ENCODE measurements at places on chromosomes 16 and 17. TPM values are rescaled to one million over a fixed set of nuclear protein-coding genes. Genes with fewer than 3 reads are reported as not detected.

- H3K36me3 ChIP-seq, result no peaks in the 10 kb centered on the region
- H3K27ac ChIP-seq, result no peak overlapping the region
- no peak overlapping the region for H3K4me3 ChIP-seq
- no peak for DNase-seq
These were observed 12.7 kb upstream of the DNAH17 start for GRCh38 chr17:78589885-78590284.

DNA sequence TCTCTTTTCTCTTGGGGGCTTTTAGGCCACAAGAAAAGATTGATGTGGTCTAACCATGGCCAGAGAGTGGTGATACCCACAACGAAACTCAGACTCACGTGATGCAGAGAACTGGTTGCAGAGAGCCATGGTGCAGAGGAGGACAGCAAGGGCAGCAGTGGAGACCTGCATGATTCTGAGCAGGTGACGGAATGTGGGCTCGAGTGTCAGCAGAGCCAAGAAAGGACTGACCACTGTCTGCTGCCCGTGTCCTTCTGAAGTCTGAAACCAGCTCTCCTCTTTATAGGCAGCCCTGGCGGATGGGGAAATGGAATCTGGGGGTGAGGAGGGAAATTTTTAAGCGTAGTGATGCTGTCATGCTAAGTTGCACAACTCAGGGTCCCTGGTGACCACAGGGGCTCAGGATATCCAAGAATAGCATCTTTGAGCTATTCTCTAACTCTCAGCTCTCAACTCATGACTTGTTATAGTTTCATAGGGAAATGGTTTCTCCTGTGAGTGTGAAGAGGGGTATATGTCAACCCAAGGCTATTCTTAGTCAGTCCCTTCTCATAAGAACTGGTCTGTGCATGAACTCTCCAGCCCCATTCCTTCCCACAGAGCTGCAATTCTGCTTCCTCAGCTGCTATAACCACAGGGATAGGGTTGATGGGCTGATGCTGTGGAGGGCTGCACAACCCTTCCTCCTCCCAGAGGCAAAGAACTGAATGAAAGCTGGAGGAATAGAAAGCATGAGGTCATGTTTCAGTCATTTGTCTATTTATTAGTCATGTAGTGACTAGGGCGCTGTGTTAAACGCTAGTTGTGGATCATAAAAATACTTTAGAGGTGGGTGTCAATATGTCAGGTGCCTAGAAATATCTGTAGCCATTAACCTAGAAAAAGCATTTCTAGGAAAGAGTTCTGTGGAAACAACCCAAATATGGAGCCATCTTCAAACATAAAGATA lies at the start of gene CCL3:
CCL3 (minus strand) TSS at position 256 of the 949 bp plus-strand sequence; CDS start at position 171, 85 bp downstream.
- H3K36me3 ChIP-seq, result no peaks in the 10 kb centered on the region
- no peak for DNase-seq
- no peak within 1 kb of the TSS for H3K4me3 ChIP-seq

DNA sequence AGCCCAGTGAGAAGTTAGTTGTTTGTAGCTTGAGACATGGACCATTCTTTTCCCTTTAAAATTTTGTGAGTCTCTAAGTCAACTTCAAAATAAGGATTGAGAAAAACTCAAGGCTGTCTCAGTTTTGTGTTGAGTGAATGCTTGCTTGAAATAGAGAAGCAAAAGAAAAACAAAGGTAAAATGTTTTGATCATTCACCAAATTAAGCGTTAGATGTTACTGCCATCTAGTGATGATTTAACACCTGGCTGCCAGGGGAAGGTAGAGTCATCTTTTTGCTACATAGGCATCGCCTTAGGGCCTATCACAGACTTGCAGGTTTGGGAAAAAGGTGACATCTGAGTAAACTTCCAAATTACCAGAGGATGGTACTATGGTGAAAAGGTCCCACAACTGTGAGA lies 74.4 kb downstream of the PCTP start:
- no peak overlapping the region for H3K4me3 ChIP-seq
- no peaks in the 10 kb centered on the region for H3K4me1 ChIP-seq
- peak; percentile 13 for DNase-seq

DNA sequence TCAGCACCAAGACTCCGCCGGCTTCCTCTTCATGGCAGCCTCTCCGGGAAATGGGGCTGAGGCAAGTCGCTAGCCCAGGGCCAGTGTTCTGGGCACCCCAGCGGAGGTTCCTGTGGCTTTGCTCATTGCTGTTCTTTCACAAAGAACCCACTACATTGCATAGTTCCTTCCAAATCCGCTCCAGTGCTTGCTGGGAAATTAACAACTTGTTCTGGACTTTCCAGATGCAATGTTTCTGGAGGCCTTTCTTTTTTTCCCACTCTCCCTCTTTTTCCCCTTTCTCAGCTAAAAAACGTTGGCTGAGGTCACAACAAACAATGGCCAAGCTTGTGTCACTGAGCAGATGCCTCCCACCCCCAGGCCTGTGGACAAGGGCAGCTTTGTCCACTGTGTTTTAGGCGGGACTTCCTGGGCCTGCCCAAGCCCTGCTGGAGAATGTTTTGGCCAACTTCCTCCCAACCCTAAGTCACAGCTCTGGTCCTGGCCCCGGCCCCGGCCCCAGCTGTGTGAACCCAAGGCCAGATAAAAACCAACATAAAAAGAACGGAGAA lies 131.5 kb upstream of the RCVRN start:
- no peaks in the 10 kb centered on the region for H3K36me3 ChIP-seq
- peak; percentile 2 for DNase-seq
- H3K4me3 ChIP-seq, result no peak overlapping the region
- H3K27ac ChIP-seq, result no peak overlapping the region
- no peaks in the 10 kb centered on the region for H3K4me1 ChIP-seq
- no peaks in the 10 kb centered on the region for H3K27me3 ChIP-seq

GRCh38 chr17:14808425-14808824 lies 456.7 kb downstream of the PMP22 start:
- H3K4me1 ChIP-seq, result no peaks in the 10 kb centered on the region
- H3K27ac ChIP-seq, result no peak overlapping the region
- H3K4me3 ChIP-seq, result no peak overlapping the region
- no peaks in the 10 kb centered on the region for H3K36me3 ChIP-seq

LRRC37A gene
- 8.6 TPM for total RNA-seq

- H3K27ac ChIP-seq, result no peak overlapping the region
- no peaks in the 10 kb centered on the region for H3K4me1 ChIP-seq
- no peaks in the 10 kb centered on the region for H3K27me3 ChIP-seq
These were observed 5.3 kb downstream of the HS3ST3A1 start for GRCh38 chr17:13596241-13596923.

CMTM1 gene
- total RNA-seq, result 48.4 TPM

NAGLU gene
- total RNA-seq, result 53.8 TPM

GRCh38 chr17:27804113-27804512 lies 3.8 kb upstream of the NOS2 start:
- H3K27me3 ChIP-seq, result peaks cover 44% of the 10 kb centered on the region
- no peak overlapping the region for H3K4me3 ChIP-seq
- no peak overlapping the region for H3K27ac ChIP-seq
- no peak for DNase-seq
- peaks cover 17% of the 10 kb centered on the region for H3K4me1 ChIP-seq
